ENCODE measurements at places on chromosomes 6 and 20. TPM values are rescaled to one million over a fixed set of nuclear protein-coding genes. Genes with fewer than 3 reads are reported as not detected.

LGSN gene
- not detected for total RNA-seq

APOBEC2 gene
- total RNA-seq, result not detected

PAX1 gene
- not detected for total RNA-seq

OR2B6 gene
- not detected for total RNA-seq

OR12D3 gene
- not detected for total RNA-seq

PRPF6 gene
- 57.8 TPM for total RNA-seq

AK9 gene
- total RNA-seq, result 14.5 TPM

THEMIS gene
- total RNA-seq, result not detected

LRFN2 gene
- not detected for total RNA-seq

PBOV1 gene
- total RNA-seq, result not detected

C20orf144 gene
- 0.33 TPM for total RNA-seq

POM121L2 gene
- total RNA-seq, result not detected

RBM24 gene
- total RNA-seq, result not detected

EPPIN gene
- not detected for total RNA-seq

MYMX gene
- not detected for total RNA-seq

NCOA6 gene
- 10.5 TPM for total RNA-seq

ADGRF5 gene
- total RNA-seq, result 0.34 TPM

SOBP gene
- 2.8 TPM for total RNA-seq

NOX3 gene
- total RNA-seq, result not detected

PTK6 gene
- 0.15 TPM for total RNA-seq

PKHD1 gene
- under 0.01 TPM for total RNA-seq

C4B gene
- total RNA-seq, result under 0.01 TPM

CALHM5 gene
- 0.34 TPM for total RNA-seq

RHAG gene
- not detected for total RNA-seq

PLCB1 gene
- total RNA-seq, result 12.4 TPM

PHACTR1 gene
- total RNA-seq, result 74.9 TPM

BCAS1 gene
- total RNA-seq, result under 0.01 TPM

RAET1G gene
- not detected for total RNA-seq

UNC5CL gene
- 0.15 TPM for total RNA-seq

KHDC1 gene
- 0.67 TPM for total RNA-seq

MYBL2 gene
- total RNA-seq, result 27.6 TPM

DCDC2 gene
- total RNA-seq, result under 0.01 TPM

TGM3 gene
- total RNA-seq, result not detected

LST1 gene
- total RNA-seq, result not detected

TPX2 gene
- total RNA-seq, result 88.9 TPM

MRAP2 gene
- 4.0 TPM for total RNA-seq

NKAPL gene
- 1.1 TPM for total RNA-seq

Data from melanocyte of skin (primary cell).